ENCODE measurements at places on chromosomes 4 and X.

GRCh38 chr4:81905971-81906370 lies 434.3 kb upstream of the RASGEF1B start:
- DNase-seq, result no peak

DNA sequence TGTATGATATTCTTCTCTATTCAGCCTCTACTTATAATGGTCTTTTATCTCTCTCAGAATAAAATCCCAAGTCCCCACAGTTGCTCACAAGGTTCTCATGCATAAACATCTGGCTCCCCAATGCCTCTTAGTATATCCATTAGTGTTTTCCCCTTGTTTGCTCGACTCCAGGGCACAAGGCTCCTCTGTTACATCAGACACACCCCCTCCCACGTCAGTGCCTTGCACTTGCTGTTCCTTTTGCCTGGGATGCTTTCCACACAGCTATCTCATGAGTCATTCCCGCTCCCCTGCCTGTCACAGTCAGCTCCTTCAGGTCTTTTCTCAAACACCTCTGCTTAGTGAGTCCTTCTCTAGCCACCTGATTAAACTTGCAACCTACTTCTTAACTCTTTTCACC lies 260.2 kb downstream of the IL1RAPL1 start:
- peak; percentile 4 for DNase-seq

- no peak for DNase-seq
These were observed 84.8 kb downstream of the PAK3 start for GRCh38 chrX:111180750-111181240.

DNA sequence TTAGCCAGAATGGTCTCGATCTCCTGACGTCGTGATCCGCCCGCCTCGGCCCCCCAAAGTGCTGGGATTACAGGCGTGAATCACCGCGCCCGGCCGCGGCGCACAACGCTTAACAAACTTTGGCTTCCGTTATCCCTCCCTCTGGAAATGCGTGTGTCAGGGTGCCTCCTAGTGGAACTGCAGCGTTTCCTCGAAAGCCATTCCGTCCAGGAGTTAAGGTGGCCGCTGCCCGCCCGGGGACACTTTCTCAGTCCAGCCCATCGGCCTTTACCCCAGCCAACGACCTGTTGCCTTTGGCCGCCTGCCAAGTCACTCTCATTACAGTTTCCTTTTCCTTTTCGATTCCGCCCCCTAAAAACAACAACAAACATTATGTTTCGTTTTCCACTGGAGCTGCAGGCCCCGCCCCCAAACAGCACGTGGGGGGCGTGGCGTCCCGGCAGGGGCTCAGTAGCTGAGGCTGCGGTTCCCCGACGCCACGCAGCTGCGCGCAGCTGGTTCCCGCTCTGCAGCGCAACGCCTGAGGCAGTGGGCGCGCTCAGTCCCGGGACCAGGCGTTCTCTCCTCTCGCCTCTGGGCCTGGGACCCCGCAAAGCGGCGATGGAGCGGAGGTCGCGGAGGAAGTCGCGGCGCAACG lies at the start of gene HERC5:
Gene HERC5 (plus strand): TSS at position 450 of the 637 bp plus-strand sequence. CDS start 151 bp downstream, at position 601.
- DNase-seq, result peak; percentile 90

DNA sequence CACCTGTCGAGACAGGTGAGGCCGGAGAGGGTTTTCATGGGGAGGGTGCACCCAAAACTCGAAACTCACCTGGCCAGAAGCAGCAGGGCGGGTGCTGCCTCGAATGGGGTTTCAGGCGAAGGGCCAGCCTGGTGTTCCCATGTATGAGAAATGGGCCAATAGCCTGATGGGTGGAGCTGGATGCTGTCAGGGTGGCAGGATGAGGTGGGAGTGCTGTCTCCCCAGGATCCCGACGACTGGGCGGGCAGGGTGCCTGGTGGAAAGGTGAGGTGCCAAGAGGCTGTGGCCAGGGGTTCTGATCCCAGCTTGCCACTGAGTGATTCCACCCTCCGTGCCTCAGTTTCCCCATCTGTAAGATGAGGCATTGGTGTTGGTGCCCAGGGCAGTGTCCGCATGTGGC lies 16.8 kb upstream of the SH3TC1 start:
- DNase-seq, result no peak

GRCh38 chr4:77538144-77538543 lies 67.5 kb upstream of the CXCL13 start:
- peak; percentile 16 for DNase-seq

DNA sequence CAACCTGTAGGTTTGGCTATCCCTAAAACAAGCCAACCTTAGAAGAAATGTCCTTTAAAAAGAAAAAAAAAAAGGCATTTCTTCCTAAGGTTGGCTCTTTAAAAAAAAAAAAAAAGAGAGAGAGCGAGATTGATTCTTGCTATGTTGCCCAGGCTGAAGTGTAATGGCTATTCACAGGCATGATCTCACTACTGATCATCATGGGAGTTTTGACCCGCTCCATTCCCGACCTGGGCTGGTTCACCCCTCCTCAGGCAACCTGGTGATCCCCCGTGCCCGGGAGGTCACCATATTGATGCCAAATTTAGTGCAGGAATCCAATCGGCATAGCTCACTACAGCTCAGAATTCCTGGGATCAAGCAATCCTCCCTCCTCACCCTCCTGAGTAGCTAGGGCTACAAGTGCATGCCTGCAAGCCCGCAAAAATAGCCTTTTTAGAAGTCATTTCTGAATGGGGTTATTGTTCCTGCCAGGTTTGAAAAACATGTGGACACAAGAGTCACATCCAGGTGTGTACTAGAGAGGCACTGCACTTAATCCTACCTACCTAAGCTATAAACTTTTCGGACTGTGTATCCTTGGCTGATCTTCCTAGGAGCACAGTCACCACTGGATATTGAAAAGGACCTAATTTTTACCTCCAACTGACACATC lies 61.4 kb upstream of the ZCCHC13 start:
- no peak for DNase-seq

- DNase-seq, result no peak
These were observed 18.2 kb downstream of the SH3RF1 start for GRCh38 chr4:169252339-169253112.

GRCh38 chr4:15740764-15741404 lies 37.2 kb upstream of the CD38 start:
- no peak for DNase-seq

- DNase-seq, result no peak
These were observed 55.9 kb upstream of the EDNRA start for GRCh38 chr4:147425019-147425418.

DNA sequence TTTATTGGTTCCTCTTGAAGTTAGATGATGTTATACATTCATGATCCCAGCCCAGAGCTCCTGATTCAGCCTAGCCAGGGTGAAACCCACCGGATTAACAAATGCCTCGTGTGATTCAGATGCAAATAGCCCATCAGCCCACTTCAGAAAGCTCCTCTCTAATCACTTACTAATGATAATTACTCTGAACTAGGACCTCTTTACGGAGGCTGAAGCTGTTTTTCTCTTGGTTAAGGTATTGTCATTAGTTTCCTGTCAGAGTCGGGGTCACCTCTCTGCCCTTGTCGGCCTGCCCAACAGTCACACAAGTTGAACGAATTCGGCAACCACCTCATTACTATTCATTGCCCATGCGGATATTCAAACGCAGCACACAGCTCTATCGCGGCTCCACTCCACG lies 36.6 kb downstream of the ZFP42 start:
- no peak for DNase-seq

DNA sequence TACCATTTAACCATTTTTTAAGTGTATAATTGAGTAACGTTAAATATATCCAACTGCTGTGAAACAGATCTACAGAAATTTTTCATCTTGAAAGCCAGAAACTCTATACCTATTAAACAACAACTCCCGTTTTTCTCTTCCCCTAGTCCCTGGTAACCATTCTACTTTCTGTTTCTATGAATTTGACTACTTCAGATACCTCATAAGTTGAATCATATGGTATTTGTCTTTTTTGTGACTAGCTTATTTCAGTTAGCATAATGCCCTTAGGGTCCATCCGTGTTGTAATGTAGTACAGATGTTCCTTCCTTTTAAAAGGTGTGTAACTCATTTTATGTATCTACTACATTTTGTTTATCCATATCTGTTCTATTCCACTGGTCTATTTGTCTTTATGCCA lies 48.7 kb downstream of the STAG2 start:
- DNase-seq, result no peak

- DNase-seq, result no peak
These were observed 837 bp downstream of the DCHS2 start for GRCh38 chr4:154490583-154491340.

GRCh38 chr4:41885456-41885855 lies 49.8 kb upstream of the TMEM33 start:
- DNase-seq, result no peak

GRCh38 chr4:2906218-2906617 lies 57.0 kb downstream of the NOP14 start:
- no peak for DNase-seq

DNA sequence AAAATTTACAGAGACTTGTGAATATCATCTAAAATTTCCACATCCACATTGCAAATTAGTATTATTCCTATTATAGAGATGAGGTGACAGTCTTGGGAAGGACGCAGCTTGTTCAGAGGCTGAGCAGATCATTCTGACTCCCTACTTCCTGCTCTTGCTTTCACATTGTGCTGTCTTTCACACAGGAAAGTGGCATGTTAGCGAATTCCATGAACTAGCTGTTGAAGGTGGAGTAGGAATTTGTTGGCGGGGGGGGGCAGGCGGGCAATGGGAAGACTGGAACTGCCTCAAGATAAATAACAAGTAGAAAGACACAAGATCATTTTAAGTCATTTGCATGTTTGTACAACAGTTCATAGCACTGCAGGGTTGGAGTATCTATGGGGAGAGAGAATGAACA lies 2.3 kb downstream of the PF4V1 start:
- no peak for DNase-seq

DNA sequence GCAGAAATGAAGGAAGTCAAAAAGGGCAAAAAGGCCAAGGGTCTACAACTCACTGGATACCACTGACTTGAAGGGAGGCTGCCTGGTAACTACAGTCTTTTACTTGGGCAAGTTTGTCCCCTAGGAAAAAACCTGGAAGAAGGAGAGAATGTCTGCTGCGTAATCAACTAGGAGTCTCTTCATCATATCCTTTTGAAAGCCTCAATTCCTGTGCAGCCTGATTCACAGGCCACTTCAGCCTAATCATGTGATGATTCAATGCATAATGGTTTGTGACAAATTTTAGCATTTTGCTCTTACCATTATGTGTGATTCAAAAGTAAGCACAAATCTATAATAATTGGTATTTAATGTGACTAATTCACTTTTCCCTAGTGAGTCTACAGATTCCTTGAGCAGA lies 273.6 kb downstream of the FRMPD4 start:
- no peak for DNase-seq

DNA sequence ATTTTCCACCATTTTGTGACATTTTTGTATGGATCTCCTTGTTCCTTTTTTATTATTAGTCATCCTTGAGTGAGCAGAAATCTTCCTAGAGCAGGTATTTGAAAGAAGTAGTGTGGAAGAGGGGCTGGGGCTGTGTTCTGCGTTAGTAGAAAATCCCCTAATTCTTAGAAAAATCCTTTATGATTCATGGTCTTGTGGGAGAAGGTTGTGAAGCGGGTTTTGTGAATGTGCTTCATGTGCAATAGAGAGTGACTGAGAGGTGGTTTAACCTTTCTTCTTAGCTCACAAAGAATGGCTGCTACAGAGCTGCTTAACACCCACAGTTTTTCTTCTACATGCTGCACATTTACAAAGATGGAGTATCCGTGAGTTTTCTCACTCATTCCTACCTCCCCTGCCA lies 220.5 kb downstream of the IDS start:
- DNase-seq, result no peak

- DNase-seq, result no peak
These were observed at the start of gene HSD17B13 for GRCh38 chr4:87322754-87323153. HSD17B13 (minus strand) TSS chr4:87322882; CDS start chr4:87322841, 41 bp downstream.

DNA sequence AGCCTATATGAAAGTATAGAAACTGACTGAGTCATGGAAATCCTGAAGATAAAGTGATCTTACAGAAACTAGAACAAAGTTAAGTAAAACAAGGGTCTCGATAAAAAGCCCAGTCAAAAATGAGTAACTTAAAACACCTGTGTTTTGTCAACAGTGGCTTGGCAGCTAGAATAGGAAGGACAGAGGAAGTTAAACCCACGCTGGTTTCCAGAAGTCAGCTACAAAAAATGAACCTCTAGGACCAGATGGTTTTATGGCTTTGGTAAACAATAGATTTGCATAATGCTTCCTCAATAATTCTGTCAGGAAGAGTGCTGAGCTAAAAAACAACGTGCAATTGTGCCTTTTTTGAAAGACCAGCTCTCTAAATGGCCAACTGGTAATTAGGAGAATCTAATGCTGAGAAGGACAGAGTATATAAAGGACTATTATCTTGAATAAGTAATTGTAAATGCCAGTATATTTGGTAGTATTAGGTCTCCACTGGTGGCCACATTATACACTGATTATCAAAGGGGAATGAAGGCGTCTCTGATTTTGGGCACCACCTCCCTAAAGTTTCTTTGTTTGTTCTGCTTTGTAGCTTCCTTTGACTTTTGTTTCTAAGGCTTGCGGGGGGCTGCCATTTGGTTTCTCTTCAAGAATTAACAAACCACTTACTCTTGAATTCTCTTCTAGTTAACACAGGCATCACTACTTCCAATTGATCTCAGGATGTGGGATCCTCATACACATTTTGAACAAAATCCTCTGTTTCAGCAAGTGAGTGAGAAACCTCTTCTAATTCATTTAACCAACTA lies 72.2 kb upstream of the PPP3CA start:
- no peak for DNase-seq

GRCh38 chr4:81606801-81607501 lies 135.2 kb upstream of the RASGEF1B start:
- DNase-seq, result no peak

GRCh38 chr4:143354990-143355389 lies 18.3 kb downstream of the GAB1 start:
- DNase-seq, result no peak

DNA sequence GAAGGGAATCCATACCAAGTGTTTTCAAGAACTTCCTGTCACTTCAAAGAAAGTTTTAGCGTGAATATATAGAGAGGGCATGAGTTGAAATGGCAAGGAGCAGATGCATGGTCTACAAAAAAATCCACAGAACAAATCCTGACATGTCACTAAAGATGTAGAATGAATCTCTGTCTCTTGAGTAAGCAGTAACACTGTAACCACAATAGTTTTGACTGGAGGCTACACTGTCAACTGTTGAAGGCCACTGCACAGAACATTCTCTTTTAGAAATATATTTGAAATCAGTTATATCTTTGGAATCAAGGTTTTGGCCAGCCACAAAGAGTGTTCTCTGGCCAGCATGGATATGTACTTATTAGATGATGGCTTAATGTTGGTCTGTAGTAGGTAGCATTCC lies 83.8 kb downstream of the VCX3B start:
- DNase-seq, result no peak

- DNase-seq, result no peak
These were observed 1525.7 kb upstream of the TENM3 start for GRCh38 chr4:180717451-180718033.
